ENCODE measurements at places on chromosomes 7 and 10.

DNA sequence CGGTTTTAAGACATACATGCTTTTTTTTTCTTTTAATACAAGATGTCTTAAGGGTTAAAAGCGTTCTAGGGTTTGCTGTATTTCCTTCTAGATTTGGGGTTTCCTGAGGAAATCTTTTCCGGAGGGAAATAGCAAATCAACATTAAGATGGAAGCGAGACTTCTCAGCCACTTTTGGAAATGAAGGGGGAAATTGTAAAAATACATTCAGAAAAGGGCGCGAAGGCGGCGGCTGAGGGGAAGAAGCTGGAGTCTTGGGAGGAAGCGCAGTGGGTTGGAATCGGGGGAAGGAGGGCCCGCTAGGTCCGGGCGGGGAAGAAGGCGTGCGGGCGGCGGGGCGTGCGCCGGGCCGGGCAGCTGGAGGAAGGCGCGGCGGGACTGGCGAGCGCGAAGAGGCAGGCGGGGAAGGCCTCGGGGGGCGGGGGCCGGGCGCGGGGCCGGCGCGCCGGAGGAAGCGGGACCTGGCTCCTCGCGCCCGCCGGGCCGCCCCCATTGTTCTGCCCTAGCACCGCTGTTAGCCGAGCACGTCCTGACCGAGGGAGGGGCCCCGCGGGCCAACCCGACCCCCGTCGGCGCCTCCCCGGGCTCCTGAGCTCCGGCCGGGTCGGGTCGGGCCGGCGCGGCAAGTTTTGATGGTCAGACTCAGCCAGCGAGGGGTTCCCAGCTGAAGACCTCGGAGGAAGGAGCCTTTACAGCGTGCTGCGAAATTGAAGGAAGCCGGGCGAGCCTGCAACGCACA is 1.5 kb upstream of the SKIDA1 start:
- peak; percentile 59 for DNase-seq

DNA sequence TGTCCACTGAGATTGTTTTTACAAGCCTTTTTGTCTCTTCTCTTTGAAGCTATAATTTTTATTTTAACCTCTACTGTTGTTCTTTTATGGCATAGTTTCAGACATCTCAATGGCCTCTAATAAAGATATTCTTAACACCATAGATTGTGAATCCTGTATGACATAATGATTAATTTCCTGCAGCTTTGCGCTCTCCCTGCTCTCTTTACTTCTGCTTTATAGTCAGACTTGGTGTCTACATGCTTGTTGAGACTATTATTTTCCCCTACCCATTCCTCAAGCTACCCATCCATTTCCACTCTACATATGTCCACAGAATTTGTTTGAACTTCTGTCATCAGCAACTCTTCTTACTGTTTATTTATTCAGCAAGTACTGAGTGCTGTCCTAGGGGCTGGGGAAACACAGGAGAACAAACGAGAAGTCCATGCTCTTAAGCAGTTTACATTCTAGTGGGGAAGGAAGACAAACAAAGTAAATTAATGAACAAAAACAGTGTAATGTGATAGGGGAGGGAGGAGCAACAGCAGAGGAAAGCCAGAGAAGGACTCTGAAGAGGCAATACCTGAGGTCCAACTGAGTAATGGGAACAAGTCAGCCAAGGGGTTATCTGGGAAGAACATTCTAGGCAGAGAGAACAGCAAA is 110.1 kb downstream of the CDK14 start:
- no peak for DNase-seq

DNA sequence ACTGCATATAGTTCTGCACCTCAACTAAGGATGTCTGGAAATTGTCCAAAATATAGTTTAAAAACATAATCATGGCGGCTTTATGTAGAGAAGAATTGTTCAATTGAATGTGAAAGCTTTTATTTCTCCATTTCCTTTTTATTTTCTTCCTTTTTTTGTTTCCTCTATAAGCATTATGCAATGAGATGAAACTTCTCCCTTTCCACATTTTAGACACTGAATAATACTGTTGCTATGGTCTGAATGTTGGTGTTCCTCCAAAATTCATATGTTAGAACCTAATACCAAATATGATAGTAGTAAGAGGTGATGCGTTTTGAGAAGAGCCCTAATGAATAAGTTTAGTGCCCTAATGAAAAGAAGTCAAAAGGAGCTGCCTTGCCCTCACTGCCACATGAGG is 175.0 kb downstream of the RNLS start:
- DNase-seq, result no peak

GRCh38 chr7:37550872-37551271 is 102.2 kb upstream of the ELMO1 start:
- DNase-seq, result no peak

- peak; percentile 63 for DNase-seq
Observed at GRCh38 chr10:25682203-25682851, 251.7 kb upstream of the MYO3A start.

DNA sequence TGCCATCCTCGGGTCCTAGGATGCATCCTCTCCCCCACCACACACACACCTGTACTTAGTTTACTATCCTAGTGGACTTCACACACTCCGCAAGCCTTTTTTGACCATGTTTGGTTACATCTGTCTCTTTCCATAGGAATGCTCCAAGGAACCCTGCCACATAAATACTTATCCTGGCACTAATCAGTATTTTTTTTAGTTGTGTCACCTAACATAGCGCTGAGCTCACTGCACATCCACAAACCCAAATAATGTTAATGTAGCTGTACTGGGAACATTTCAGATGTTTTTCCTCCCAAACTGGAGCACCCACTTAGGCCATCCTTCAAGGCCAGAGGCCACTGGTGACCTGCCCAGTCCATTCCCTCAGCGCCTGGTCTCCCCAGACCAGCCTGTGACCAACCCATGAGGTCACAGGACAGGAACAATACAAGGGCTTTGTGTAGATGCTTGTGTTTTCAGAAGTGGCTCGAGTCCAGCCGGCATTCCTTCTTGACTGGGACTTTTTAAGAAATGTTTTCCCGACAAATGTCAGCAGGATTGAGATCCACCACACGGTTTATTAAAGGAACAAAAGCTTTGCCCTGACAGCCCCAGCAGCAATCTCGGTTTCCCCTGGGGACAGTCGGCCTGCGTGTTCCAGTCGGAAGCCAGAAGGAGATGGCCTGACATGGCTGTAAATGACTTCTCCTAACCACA is 181.4 kb downstream of the JCAD start:
- DNase-seq, result no peak

- DNase-seq, result no peak
Observed at GRCh38 chr7:112881-113280, 79.5 kb upstream of the FAM20C start.

DNA sequence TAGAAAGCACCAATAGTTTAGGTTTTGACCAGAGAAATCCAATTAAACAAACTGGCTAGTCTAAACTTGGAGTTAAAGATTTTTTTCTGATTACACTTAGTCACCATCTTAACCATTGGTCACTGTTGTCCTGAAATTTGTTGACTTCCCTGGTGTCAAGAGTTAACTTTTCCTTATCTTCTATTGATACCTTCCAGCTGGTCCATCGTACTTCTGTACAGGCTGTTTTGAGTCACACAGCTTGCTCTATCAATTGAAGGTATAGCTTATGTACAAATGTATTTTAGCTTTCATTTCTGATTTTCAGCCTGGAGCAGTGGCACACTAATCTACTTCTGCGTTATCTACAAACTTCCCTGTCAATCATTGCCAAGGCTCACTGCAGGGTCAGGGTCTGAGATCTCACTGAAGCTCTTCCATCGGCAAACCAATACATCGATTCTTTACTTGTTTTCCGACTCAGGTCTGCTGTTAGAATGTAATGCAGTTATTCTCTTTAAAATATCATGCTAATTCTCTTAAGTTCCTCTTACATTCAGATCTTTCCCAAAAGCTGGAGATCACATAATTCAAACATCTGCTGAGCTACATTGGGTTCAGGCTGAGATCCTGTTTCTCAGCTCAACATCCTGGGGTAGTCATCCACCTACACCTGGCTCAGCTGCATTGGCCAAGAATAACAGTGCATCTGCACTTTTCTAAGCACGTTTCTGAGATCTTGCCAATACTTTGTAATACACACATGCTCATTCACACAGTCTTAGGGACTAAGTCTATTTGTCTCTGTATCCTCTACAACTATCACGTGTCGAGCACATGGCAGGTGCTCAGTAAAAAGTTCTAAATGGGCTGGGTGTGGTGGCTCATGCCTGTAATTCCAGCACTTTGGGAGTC is 11.3 kb downstream of the MRPS33 start:
- no peak for DNase-seq

GRCh38 chr10:119395280-119396007 is 147.1 kb downstream of the RGS10 start:
- DNase-seq, result no peak

GRCh38 chr10:33064706-33065105 is 106.7 kb upstream of the ITGB1 start:
- no peak for DNase-seq

GRCh38 chr7:30912986-30913811 is 1.5 kb downstream of the AQP1 start:
- no peak for DNase-seq

- no peak for DNase-seq
Observed at GRCh38 chr7:77995717-77996116, 197.1 kb downstream of the PHTF2 start.

- DNase-seq, result no peak
Observed at GRCh38 chr10:72665925-72666324, 26.0 kb upstream of the MCU start.

DNA sequence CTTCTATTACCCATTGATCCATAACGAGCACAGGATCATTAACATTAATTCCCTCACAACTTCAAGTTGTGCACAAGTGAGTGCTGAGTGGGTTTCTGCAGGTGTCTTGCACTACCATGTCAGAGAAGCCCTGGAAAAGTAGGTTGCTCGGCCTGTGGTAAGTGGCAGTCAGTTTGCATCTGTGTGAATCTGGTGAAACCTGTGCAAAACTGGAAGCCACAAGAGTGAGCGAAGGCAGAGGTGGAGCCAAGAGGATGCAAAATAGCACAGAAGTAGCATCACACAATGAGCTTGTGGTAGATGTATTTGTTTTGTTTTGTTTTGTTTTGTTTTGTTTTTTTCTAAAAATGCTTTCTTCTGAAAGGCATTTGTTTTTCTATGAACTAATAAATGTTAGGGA is 181.5 kb downstream of the THSD7A start:
- peak; percentile 55 for DNase-seq

DNA sequence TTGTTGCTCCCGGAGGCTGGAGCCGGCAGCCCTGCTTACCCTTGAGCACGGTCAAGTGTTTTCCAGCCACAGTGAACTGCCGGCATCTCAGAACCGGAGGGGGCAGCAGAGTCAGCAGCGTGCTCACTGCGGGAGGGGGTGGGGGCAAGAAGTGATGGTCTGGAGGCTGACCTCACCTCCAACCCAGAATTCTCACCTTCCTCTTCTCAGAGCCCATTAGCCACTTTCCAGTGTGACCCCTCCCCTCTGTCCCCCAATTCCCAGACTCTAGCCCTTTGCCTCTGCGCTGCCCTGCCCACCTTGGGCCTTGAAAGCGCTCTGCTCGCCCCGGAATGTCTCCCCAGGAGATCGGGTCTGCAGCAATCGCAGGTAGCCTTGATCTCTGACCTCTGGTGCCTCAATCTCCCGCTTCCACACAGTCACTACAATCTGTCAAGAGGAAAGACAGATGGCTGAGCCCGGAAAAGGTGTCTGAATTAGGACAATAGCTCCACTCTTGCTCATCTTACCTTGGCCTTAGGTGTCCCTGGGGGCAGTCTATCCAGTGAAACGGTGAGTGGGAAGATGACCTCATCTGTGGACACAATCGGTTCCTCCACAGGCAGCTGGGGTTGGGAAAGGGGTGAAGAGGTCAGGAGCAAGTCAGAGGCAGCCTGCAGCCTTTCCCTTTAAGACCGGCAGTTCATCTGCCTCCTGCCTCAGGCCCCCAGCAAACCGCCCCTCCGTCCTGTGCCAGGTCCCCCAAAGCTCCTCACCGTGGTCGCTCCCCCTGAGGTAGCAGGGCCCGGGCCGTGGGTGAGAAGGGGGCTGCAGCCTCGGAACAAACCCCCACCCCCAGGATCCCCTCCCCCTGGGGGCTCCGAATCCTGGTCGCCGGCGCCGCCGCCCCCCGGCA is 942 bp downstream of the TRAPPC14 start:
- peak; percentile 76 for DNase-seq

- no peak for DNase-seq
Observed at GRCh38 chr7:75531359-75531821, 39.3 kb downstream of the SPDYE5 start.

- DNase-seq, result no peak
Observed at GRCh38 chr7:92158660-92159575, 20.0 kb downstream of the LRRD1 start.

DNA sequence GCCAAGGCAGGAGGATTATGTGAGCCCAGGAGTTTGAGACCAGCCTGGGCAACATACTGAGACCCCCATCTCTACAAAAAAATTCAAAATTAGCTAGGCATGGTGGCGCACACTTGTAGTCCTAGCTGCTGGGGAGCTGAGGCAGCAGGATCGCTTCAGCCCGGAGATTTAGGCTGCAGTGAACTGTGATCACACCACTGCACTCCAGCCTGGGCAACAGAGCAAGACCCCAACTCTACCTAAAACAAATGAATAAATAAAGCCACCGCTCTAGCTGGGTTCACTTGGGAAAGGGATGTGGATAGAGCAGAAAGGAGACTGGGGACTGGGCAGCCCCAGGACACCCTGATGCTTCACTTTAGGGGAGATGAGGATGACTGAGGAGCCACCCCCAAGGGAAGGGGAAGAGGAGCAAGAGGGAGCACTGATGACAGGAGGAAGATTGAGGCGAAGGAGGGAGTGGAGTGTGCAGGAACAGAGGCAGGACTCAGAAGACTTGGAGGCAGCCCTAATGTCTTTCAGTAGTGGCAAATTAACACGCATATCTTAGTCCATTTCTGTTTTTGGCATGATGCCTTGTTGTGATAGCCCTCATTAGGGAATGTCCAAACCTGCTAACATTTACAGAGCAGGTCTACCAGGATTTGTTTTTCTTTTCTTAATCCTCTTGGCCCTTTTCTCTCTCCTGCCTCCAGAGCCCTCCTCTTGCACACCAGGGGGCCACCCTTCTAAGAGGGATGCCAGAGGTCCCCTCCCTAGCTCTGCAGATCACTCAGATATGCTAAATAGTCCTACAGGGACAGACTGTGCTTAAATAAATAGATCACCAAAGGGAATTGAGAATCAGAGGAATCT is 88.3 kb downstream of the C10orf105 start:
- DNase-seq, result no peak
